Occipital lobe (tissue), 3 donors: ENCODE measurements at places on chromosomes 12 and 14. TPM values are rescaled to one million over a fixed set of nuclear protein-coding genes. Genes with fewer than 3 reads are reported as not detected.

SMCO2 gene
- total RNA-seq, result 0.78 TPM

DNA sequence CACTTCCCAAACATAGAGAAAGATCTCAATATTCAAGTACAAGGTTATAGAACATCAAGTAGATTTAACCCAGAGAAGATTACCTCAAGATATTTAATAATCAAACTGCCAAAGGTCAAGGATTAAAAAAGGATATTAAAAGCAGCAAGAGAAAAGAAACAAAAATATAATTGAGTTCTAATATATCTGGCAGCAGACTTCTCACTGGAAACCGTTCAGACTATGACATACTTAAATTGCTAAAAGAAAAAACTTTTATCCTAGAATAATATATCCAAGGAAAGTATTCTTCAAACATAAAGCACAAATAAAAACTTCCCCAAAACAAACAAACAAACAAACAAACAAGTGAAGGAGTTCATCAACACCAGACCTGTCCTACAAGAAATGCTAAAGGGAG lies 92.4 kb downstream of the FSCB start:
- DNase-seq, result no peak

- no peak for DNase-seq
These were observed 142.8 kb downstream of the LRFN5 start for GRCh38 chr14:41749429-41749828.

DNA sequence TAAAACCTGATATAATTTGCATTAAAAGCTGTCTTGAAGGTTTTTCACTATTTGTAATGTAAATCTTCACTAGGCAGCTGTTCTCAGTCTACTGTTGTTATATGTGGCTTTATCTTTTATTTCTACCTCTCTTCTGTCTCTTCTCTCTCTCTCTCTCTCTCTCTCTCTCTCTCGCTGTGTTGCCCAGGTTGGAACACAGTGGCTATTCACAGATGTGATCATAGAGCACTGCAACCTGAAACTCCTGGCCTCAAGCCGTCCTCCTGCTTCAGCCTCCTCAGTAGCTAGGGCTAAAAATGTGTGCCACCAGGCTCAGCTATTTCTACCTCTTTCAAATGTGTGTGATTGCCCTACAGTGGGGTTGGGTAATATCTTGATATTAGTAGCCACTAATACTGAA lies 21.1 kb downstream of the FUT8 start:
- no peak for DNase-seq

GRCh38 chr12:103814436-103814835 lies 26.6 kb downstream of the NT5DC3 start:
- no peak for DNase-seq

PTPRQ gene
- 1.9 TPM for total RNA-seq

GRCh38 chr12:81206429-81206828 lies 128.6 kb downstream of the ACSS3 start:
- no peak for DNase-seq

DNA sequence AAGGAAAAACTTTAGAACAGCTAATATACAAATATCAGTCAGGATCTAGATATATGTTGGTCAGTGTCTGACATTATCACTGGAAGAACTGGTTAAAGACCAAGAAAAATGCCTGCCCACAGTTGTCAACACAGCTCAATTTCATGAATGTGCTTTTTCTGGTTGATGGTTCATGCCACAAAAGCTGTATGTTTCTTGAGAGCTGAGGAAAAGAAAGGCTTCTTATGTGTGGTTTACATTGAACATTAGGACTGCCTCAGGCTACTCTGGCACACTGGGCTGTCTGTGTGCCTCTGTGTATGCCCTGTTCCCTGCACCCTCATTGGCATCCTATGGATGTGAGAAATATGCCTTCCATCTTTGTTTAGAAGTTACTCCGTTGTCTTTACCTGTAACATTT lies 218.8 kb upstream of the RGS6 start:
- DNase-seq, result no peak

KCNH3 gene
- 7.5 TPM for total RNA-seq

VASH1 gene
- 90.8 TPM for total RNA-seq

MAP4K5 gene
- total RNA-seq, result 148 TPM

DNA sequence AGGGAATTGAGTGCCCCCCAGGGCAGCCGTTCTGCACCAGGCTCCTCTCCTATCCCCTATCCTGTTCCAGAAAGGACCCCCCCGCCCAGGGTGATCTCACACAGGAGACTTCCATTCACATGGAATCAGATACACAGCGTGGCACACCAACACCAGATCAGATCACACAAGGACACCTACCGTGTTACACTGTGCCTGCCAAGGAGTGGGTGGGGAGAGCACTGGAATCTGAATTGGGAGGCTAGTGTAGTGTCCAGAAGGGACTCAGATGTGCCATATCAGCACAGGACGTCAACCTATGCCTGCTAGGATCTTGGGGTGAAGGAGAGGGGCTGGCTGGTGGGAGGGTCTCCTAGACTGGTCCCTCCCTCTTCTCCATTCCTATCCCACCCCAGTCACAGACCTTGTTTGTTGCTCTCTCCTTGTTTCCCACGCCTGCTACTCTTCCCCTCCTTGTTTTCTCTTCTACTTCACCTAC lies 2.3 kb downstream of the PTMS start:
- DNase-seq, result no peak

DNA sequence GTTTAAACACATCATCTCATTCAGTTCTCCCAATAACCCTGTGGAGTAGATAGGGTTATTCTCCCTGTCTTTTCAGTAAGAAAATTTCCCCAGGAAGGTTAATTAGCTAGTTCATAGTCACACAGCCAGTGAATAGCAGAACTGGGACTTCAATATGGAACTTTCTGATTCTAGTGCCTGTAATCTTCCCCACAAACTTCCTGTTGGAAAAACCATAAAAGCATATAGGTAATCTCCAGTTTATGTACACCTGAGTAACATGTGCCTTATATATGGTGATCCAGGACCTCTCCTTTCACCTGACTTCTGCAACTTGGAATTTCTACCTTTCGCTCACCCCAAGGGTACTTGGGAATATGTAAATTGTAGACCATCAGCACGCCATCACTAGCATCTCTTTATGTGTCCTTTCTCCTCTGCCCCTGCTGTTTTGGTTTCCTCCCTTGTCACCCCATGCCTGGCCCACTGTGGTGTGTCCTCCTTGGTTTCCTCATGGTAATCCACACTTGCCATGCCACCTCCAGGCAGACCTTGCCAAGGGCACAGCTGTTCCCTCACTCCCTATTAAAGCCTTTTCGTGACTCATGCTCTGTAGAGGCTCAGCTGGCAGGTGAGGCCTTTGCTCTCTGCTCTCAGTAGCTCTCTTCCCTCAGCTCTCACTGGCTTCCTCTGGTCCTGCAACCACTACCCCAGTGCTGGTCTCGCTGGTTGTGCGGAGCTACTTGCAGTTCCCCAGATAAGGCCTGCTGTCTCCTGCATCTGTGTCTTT lies 16.7 kb downstream of the TBC1D30 start:
- no peak for DNase-seq

TMEM229B gene
- 23.9 TPM for total RNA-seq

SIRT4 gene
- total RNA-seq, result 4.5 TPM

SLCO1B3 gene
- 0.47 TPM for total RNA-seq

- DNase-seq, result no peak
These were observed 18.0 kb upstream of the ANKRD33 start for GRCh38 chr12:51869931-51870330.

GRCh38 chr12:119363037-119363436 lies 28.5 kb downstream of the CCDC60 start:
- no peak for DNase-seq

DNA sequence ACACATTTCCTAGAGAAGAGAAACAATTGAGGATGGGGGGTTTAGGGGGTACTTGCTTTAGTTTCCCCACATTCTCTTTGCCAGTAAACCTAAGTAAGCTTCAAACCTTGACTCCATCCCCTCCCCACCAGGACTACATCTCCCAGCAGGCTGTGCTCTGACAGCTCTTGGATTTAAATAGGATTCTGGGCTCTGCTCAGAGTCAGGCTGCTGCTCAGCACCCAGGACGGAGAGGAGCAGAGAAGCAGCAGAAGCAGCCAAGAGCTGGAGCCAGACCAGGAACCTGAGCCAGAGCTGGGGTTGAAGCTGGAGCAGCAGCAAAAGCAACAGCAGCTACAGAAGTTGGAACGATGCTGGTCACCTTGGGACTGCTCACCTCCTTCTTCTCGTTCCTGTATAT lies 20.6 kb downstream of the RDH12 start:
- peak; percentile 71 for DNase-seq
